GM23248 (cell line): ENCODE measurements at places on chromosomes 13 and 19. TPM values are rescaled to one million over a fixed set of nuclear protein-coding genes. Genes with fewer than 3 reads are reported as not detected.

SCGB2B2 gene
- total RNA-seq, result not detected in 2 replicates

SULT2B1 gene
- not detected in 2 replicates for total RNA-seq

GRIN2D gene
- total RNA-seq, result 0.54 and 0.76 TPM in 2 replicates

NTF4 gene
- not detected in 2 replicates for total RNA-seq

ACTL9 gene
- not detected in 2 replicates for total RNA-seq

WDR88 gene
- total RNA-seq, result not detected in 2 replicates

FOSB gene
- total RNA-seq, result 11.9 and 16.1 TPM in 2 replicates

ZNF222 gene
- 2.5 and 6.6 TPM in 2 replicates for total RNA-seq

SULT2A1 gene
- not detected in 2 replicates for total RNA-seq

CATSPERD gene
- total RNA-seq, result 0.22 TPM in 1 of 2 replicates, not detected in the other

DNA sequence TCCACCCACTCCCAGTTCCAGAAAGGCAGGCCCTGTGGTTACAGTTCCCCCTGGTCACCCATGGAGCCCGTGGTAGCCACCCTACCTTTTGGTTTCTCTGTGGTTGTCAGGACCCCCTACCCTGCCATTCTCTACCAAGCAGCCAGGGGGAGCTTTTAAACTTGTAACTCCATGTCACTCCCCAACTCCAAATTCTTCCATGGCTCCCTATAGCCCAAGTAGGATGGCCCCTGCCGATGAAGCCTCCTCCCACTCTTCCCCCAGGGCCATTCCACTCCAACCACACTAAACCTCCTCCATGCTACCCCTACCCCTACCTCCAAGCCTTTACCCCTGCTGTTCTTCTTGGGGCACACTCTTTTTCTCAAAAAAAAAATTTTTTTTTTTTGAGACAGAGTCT is 2.2 kb downstream of the S1PR2 start:
- DNase-seq, result peak; percentile 70

DNA sequence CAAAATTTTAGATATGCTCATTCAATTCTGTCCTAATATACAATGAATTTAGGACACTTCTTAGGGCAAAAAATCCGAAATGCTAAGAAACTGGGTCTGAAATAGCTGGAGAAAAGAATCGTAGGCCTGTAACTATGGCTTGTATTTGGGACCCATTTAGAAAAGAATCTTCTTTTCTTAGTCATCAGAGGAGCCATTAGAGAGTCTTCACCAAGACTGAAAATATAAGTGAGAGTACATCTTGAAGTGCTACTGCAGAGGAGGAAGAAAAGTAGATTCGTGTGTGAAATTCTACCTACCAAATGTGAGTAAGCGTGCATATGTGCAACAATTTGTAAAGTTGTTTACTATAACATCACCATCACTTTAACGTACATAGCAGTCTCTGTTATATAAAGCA is 8.8 kb upstream of the DACH1 start:
- DNase-seq, result no peak

- DNase-seq, result no peak
Measured at GRCh38 chr13:26168835-26169234, 53.3 kb downstream of the RNF6 start.

GRCh38 chr13:21297447-21297846 is 121.0 kb downstream of the MRPL57 start:
- peak; percentile 31 for DNase-seq

DNA sequence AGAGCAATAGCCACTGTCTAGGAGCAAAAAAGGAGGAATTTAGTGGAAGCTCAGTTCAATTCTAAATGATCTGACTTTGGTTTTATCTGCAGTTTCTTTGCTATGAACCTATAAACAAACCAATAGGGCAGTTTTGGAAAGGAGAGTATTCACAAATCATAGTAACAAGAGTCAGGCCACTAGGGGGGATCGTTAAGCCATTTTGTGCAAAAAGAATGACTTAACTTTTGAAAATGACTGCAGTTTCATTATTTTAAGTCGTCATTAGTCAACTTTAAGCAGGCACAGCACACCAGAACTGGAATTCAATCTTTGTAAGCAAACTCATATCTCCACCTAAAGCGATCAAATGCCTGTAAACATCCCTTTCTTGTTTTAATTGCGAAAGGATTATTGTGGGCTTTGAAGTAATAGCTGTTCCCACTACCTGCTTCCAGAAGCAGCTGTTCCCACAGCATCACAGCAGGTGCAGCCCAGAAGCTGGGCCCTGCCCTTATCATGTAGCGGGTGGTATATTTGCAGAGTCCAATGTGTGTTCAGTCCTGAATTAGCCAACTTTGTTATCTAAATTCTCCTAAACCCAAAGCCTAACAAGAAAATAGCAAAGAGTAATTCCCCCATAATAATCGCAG is 51.5 kb downstream of the SOX21 start:
- peak; percentile 43 for DNase-seq

DNA sequence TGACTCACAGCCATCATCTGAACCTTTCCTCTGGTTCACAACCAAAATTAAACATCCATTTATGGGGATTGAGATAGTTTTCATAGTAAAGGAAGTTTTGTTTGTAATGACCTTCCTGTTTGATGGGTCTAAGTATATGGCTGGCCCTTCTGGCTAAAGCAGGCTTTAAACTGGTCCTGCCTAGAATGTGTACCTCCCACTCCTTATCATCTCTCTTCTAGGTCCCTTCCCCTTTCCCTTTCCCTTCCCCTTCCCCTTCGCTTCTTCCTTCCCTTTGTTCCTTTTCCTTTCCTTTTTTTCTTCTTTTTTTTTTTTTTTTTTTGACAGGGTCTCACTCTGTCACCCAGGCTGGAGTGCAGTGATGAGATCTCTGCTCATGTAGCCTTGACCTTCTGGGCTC is 35.6 kb downstream of the BBC3 start:
- no peak for DNase-seq

- DNase-seq, result no peak
Measured at GRCh38 chr19:8042900-8043299, 9.7 kb upstream of the CCL25 start.

DNA sequence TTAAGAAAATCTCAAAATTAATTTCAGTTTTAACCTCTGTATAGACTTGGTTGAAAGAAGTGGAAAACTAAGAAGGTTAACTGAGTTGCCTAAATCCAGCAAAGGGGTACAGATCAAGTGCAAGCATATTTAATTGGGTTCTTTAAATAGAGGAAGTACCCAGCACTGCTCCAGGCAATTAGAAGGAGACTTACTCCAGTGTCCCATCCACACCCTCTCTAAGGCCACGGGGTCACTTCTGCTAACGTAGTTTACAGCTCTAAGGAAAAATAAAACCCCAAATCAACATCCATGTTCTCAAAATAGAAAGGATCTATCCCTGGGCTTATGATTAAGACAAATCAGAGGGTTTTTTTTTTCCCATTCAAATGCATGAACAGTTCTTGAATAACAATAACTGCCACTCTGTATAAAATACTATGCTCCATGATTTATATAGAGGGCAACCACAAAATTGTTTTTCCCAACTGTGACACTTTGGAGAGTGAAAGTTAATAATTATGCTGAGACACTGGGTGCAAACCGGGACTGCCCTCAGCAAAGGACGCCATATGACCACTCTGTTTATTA is 4.6 kb downstream of the FRY start:
- DNase-seq, result no peak

- no peak for DNase-seq
Measured at GRCh38 chr19:1214299-1214861, 8.8 kb downstream of the STK11 start.

DNA sequence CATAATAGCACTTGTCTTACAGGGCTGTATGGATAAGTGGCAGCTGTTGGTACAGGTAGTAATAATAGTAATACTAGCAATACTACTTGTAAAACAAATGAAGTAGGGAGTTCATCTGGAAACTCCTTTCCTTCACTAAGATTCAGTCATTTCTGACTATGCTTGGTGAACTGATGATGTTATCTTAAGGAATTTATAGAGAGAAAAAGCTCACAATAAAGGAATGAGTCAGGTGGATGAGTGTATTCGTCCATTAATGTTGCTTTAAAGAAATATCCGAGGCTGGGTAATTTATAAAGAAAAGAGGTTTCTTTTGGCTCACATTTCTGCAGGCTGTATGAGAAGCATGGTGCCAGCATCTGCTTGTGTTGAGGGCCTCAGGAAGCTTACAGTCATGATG is 477.3 kb downstream of the KLF12 start:
- peak; percentile 52 for DNase-seq

- no peak for DNase-seq
Measured at GRCh38 chr13:99985241-99985874, 3.8 kb downstream of the ZIC2 start.

DNA sequence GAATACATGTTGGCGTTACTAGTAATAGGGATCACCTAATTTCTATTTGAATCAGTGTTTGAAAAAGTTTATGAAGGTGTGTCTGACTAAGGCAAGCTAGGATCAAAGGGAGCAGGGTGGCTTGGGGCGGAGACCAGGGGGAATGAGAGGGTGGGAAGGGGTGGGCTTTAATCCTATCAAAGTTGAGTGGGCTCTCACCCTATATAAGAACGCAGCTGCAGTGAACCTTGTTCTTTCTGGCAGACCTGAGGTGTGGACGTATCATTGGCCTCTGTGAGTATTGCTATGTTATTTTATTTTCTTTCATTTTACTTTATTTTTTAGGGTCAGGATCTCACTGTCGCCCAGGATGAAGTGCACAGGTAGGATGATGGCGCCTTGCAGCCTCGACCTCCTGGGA is 37.4 kb downstream of the NLRP12 start:
- no peak for DNase-seq

GRCh38 chr19:54905803-54906511 is at the start of gene NCR1:
NCR1 (plus strand) TSS chr19:54906148; CDS start chr19:54906188, 40 bp downstream.
- no peak for DNase-seq

DNA sequence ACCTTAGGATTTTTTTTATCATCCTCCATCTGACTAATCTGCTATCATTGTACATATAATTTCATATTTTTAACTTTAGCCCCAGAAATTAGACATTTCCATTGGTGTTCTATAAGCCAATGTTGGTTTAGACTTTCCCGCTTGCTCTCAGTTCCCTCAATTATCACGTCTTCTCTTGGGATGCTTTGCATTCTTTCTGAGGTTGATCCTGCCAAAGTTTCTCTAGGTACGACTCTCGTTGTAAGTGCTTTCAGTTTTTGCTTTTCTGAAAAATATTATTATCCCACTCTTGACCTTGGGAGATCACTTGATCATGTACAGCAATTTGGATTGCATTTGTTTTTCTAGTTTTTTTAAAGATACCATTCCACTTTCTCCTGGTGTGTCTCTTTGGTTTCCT is 270.2 kb downstream of the IRS2 start:
- no peak for DNase-seq

DNA sequence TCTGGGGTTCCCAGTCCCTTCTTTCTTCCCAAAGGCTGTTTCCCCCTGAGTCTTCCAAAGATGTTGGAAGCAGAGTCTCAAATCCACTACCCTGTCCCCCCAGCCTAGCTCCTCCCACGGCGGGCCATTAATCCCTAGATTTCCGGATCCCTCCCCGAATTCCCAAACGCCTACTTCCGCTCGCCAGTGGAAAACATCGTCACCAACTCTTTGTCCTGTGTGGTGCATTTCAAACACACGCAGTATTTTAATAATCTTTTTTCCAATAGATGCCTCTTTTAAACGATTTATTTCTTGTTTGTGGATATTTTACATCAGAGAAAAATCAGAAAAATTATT is 610 bp downstream of the ZNF791 start:
- DNase-seq, result peak; percentile 95

- DNase-seq, result no peak
Measured at GRCh38 chr13:110651271-110651670, 35.9 kb downstream of the NAXD start.

- no peak for DNase-seq
Measured at GRCh38 chr19:2779121-2779740, 3.8 kb downstream of the SGTA start.

- no peak for DNase-seq
Measured at GRCh38 chr13:81686877-81687276, 1346.0 kb upstream of the SPRY2 start.

DNA sequence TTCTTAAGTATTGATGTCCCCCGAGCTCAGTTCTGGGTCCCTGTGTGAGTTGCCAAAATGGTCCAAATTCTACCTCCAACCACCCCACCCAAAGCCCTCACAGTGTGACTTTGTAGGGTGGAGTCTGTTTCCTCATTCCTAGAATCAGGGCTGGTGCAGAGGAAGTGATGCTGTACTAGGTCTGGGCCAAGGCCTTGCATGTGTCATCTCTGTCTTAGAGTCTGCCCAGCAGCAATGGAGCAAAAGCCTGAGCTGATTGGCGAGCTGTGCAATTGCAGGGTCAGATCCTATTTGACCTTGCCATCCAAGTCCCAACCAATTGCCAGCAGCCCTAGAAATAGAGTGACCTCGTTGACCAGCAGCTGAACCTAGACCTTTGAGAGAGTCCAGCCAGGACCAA is 97.0 kb upstream of the ANKRD10 start:
- DNase-seq, result peak; percentile 54

GRCh38 chr13:32940601-32941000 is 75.6 kb upstream of the KL start:
- peak; percentile 28 for DNase-seq

- DNase-seq, result no peak
Measured at GRCh38 chr19:38744874-38745273, 600 bp upstream of the CAPN12 start.

- DNase-seq, result peak; percentile 24
Measured at GRCh38 chr19:5271145-5271544, 69.5 kb downstream of the PTPRS start.

- peak; percentile 18 for DNase-seq
Measured at GRCh38 chr19:53554804-53555203, 16.9 kb downstream of the ZNF331 start.
